SK-MEL-5 (cell line): ENCODE measurements at places on chromosomes 11 and 22.

DNA sequence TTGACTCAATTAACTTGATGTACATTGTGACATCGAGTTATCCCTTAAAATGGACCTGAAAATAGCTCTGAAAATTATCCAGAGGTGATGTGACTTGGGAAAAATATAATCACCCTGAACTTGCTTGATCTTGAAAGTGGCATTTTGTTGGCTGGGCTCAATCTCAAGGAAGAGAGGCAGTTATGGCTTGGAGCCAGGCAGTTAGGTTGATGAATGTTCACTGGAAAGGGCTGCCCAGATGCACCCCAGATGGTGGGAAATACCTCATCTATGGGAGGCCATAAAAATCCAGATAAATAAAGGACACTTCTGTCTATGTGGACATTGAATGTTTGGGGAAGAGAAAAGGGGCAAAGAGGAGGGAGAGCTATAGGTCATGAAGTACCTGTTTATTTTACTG, 55.7 kb upstream of the OR5AN1 start:
- no peak for DNase-seq

- DNase-seq: no peak
These were observed 8.5 kb downstream of the SIDT2 start for GRCh38 chr11:117187007-117187406.

GRCh38 chr11:117834068-117834810, 9.7 kb upstream of the FXYD2 start:
- no peak for DNase-seq

DNA sequence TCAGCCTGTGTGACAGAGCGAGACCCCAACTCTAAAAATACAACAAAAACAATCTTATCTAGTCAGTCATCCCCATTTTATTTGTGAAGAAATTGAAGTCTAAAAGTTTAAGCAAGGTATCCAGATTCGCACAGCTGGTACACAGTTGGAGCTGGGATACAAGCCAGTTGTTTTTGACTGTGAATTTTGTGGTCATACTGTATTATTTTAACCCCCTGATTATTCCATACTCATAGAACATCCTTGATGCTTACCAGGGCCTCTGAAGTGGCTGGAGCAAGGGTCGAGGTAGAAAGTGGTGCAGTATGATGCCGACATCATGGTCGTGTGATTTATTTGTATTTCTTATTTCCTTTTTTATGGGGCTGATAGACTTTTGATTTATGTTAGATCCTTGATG, 50.0 kb downstream of the BID start:
- DNase-seq: no peak

DNA sequence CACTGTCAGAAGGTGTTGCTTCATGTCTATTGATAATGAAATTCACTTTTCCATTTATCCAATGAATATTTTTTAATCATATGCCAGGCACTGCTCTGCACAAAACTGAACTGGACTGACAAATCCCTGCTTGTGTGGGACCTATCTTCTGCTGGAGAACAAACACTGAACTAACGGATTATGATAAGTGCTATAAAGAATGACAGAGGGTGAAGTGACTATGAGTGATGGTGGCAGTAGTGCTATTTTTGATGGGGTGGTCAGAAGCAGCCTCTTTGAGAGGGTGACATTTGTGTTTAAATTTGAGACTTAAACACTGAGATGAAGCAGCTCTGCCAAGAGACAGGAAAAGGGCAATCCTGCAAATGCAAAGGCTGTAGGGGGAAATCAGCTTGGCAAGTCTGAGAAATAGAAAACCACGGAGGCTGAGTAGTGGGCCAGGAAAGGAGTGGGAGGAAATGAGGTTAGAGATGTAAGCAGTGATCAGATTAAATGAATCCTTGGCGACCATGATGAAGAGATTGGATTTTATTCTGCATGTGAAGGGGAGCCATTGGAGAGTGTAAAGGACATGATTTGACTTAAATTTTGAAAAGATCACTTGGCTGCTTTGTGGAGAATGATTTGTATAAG, 6.0 kb downstream of the TBCEL start:
- DNase-seq: no peak

DNA sequence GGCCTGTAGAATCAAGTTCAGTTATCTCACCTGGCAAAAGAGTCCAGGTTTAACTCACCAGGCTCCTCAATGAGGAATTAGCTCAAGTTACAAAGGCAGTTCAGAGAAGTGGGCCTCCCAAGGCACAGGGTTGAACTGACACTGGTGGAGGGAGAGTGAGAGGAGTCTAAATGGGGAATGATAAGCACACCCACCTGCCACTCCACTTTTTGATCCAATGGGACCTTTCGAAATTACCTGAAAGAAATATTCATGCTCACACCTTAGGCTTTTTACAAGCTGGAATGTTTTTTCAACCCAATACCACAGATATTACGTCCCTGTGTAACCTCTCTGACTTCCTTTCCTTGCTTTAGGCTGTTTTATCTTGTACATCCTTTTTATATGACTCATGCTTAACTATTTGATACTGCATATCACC, 642.7 kb upstream of the TENM4 start:
- no peak for DNase-seq

- no peak for DNase-seq
These were observed 38.5 kb upstream of the NAV2 start for GRCh38 chr11:19673924-19674729.

- no peak for DNase-seq
These were observed 89.2 kb downstream of the PLEKHA7 start for GRCh38 chr11:16924826-16925560.
